NCI-H1694 treated with DMSO at 0.1 percent for 48 hours (cell line): ENCODE measurements at places on chromosomes 12 and 14.

GRCh38 chr14:21099596-21099985 lies 1.1 kb upstream of the ZNF219 start:
- DNase-seq = no peak

GRCh38 chr14:68668028-68668427 lies 124.8 kb downstream of the ZFP36L1 start:
- DNase-seq = no peak

- DNase-seq = peak; percentile 25
Measured at GRCh38 chr14:104515059-104515810, 64.3 kb upstream of the C14orf180 start.

- DNase-seq = no peak
Measured at GRCh38 chr14:52917735-52918134, 33.1 kb downstream of the FERMT2 start.

- DNase-seq = no peak
Measured at GRCh38 chr12:92546259-92546634, 156.5 kb upstream of the PLEKHG7 start.

DNA sequence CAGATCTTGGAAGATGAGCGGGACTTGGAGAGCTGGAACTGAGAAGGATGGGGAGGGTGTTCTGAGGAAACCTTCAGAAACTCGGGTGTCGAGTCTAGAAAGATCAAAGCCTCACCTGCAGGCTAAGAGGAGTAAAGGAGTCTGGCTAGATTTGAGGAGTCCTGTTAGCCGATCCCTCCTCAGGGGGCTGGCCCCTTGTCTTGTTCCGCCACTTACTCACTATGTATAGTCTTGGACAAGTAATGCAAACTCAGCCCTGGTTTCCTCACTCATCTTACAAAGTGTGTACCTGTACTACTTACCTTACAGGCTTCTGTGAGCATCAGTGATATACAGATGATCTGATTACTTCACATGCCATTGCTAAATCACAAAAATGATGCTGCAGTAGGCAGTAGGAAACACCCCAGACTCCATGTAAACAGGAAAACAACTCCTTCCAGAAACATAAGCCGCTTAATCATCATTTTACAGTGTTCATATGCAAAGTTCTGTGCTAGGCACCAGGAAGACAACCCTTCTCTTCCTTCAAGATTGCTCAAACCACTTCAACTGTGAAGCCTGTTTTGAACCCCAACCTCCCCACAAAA lies 2.0 kb upstream of the SPTLC2 start:
- DNase-seq = no peak

DNA sequence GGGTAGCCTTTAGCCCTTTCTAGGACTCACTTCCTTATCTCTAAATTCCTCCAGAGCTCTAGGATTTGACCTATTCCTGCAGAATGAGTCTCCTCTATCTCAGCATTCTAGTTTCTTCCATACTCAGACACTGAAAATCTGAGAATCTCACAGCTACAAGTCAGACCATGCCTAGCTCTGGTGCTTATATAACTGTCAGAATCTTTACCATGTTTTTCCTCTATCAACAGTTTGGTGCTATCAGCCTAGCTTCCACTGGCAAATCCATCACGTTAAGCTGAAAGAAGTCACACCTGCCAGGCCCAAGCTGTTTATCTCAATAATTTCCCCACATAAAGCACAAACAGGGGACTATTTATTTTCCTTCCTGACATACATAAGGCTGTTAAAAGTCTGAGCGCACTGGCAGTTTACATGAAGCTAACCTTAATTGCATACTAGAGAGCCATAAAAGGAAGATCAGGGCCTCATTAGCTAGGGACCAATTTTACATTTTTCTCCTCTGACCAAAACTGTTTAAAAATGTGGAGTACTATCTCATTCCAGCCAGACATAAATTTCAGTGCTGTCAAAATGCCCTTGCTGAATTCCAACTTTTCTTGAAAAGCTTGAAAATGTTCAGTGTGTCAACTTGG lies 270.5 kb downstream of the C12orf75 start:
- DNase-seq = no peak

GRCh38 chr12:108757856-108758255 lies 26.5 kb upstream of the CORO1C start:
- peak; percentile 73 for DNase-seq

DNA sequence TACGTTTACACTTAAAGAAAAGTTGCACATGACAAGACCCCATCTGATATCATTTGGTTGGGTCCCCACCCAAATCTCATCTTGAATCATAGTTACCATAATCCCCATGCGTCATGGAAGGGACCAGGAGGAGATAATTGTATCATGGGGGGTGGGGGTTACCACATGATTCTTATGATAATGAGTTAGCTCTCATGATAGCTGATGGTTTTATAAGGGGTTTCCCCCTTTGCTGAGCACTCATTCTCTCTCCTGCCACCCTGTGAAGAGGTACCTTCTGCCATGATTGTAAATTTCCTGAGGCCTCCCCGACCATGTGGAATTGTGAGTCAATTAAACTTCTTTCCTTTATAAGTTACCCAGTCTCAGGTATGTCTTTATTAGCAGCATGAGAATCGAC lies 60.3 kb downstream of the PHLDA1 start:
- no peak for DNase-seq

DNA sequence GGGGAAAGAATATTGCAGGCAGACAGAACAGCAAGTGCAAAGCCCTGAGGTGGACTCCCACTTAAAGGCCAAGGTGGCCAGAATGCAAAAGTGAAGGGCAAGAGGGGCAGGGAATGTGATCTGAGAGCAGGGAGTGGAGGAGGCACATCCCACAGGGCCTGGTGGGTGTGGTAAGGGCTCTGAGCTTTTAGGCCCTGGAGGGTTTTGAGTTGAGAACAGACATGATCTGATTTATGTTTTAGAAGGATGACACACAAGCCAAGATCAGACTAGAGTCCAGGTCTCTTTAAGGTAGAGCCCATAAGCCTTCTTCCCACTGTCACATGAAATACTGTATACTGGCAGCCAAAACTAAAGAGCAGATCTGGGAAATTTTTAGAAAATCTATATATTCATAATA lies 162.5 kb downstream of the SLC38A4 start:
- no peak for DNase-seq

GRCh38 chr14:86296173-86296572 lies 766.2 kb downstream of the FLRT2 start:
- DNase-seq = peak; percentile 100

DNA sequence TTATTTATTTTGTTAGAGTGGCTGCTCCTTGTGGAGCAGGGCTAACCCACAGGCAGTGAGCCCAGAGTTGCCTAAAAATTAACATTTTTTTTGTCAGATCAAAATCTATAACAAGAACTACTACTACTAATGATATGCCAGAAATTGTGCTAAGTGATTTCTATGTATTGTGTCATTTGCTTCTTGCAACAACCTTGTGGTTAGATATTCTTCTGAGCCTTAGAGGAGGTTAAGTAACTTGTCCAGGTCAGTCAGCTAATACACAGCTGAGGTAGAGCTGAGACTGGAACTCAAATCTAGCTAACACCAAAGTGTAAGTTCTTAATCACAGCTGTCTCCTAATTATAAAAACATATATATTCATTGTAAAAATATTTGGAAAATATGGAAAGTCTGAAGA lies 29.8 kb downstream of the CFL2 start:
- no peak for DNase-seq

- DNase-seq = peak; percentile 6
Measured at GRCh38 chr14:67583711-67584644, 16.1 kb downstream of the PIGH start.

DNA sequence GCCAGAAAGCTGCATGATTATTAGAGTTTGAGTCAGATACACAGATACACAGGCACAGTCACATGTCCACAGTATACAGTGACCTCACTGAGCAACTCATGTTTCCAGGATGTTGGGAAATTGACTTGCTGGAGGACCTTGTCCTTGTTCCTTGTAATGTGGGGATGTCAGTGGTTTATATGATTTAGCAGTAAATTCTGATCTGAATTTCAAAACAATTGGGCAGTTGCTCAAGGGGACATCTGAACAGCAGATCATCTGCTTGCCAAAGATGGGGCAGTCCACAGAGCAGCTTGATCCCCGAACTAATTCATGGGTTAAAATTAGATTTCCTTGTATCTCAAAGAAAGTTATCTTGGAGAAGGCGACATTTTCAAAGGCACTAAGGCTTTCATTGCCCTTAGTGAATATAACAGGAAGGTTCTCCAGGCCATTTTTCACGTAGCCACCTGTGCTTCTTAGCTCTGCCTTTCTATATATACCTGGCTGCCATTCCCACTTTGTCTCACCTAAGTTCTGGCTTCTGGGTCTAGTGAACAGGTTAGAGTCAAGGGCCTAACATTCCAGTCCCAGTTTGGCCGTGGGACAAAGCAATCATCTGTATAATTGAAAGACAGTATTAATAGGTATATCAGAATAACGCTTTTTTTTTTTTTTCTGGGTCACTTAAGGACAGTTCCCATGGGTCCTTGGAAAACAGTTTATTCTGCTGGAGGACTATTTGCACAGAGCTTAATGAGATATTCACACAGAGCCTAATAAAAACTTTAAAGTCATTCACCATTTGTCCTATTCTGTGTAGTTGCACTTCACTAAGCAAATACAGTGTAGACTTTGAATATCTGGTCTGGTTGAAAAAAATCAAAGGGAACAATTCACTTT lies 64.9 kb upstream of the STRN3 start:
- DNase-seq = peak; percentile 18

DNA sequence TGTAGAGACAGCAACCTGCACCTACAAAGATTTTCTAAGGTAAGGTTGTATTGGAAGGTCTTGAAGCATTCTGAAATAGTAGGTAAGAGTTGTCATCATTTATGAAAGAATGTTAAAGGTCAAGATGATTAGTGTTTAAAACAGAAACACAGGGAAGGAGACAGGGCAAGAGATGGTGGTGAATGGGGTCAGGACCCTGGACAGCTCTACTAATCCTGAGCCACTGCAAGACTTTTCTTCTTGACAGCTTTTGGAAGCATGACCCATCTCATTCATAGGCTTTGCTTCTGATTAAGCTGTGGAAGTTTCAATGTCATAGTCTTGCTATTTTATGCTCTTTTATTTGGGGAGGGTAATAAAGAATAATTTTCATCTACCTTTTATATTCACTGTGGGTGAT lies 75.5 kb upstream of the CAND1 start:
- DNase-seq = no peak

DNA sequence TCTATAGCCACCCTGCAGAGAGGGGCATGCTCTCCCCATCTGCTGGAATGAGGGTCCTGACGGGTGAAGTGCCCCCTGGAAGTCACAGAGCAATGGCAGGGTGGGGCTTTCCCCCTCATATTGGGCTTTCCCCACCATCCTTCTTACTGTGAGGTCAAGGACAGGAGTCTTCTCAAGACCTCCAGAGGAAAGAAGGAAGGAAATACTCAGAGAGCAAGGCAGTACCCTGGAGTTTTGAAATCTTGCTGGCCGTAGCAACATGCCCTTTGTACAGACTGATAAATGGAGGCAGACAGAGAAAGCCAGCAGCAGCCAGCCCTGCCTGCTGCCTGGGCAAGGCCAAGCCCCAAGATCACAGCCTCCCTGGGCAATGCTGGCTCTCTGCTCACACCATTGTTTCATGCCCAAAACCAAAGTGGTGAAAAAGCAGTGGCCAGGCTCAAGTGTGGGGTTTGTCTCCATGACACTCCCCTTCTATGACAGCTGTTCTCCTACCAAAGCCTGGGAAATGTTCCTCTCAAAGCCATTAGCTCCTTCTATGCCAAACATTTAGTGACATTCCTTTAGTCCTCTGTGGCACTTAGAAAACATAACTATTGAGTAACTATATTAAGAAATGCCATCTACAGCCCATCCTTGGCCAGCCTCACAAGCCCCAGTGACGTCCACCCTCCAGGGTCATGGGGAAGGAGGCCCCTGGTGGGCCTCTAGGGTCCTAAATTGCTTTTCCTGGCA lies 13.2 kb upstream of the ITPK1 start:
- no peak for DNase-seq

GRCh38 chr12:69073035-69073434 lies 140.1 kb upstream of the CPM start:
- no peak for DNase-seq

DNA sequence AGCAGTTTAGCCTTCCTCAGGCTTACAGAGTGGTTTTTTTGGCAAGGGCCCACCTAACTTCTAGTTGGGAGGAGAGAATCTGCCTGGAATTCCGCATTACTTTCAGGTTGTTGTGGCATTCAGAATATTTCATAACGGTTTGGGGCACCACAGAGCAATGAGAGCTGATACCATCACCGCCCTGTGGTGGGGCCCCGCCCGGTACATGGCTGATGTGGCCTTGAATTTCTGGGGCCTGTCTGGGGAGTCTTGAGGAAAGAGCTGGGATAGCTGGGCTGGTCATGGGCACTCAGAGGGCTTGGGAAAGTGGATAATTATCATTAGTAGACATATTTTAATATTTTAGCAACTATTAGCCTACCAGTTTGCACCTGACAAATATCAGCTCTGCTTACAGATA lies 4.2 kb downstream of the TESPA1 start:
- no peak for DNase-seq

DNA sequence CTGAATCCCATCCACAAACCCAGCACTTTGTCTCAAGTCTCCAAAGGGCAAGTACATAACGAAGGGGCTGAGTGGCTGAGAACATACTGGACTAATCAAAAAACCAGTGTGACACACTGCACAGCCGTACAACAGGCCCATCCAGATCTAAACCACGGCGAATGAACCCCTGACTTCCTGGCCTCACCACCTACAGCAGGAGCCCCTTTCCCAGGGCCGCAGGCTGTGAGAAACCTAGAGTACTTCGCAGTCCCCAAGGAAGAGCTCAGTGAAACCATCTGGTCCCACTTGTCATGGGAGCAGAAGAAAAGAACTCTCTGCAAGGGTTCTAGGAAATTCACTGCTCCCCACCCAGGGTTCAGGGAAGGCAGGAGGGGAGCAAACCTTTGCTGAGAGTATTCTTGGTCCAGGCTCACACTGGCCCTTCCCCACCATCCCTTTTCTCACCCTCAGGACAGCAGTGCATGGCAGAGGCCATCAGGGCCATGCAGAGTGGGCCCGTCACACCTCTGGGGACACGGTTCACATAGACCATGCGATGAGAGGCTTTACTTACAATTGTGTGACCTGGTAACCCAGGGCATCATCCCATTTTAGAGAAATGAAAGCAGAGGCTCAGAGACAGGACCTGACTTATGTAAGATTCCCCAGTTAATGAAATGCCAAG lies 192.8 kb downstream of the BCL11B start:
- DNase-seq = no peak
